ENCODE measurements at places on chromosomes 7 and 10.

DNA sequence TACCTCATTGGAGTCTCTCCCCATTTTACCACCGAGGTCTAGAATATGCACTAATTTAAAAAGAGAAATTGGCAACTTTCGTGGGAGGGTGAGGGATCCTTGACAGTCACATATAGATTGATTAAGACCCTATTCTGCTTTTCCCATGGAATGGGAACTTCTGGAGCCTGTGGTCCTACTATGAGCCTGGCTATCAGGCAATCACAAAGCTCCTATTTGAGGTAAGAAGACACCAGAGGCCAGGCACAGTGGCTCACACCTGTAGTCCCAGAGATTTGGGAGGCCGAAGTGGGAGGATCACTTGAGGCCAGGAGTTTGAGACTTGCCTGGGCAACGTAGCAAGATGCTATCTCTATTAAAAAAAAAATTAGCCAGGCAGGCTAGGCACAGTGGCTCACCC is 104.7 kb upstream of the CCNY start:
- no peak for DNase-seq

DNA sequence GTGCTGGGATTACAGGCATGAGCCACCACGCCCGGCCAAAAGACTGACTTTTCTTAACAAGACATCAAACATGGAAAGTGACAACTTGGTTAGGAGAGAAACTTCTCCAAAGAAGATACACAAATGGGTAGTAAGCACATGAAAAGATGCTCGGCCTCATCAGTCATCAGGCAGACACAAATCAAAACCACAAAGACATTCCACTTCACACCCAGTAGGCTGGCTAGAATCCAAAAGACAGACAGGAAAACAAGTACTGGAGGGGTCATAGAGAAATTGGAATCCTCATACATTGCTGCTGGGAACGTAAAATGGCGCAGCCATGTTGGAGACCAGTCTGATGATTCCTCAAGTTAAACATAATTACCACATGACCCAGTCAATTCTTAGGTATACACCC is 16.4 kb downstream of the SEPHS1 start:
- DNase-seq = no peak

DNA sequence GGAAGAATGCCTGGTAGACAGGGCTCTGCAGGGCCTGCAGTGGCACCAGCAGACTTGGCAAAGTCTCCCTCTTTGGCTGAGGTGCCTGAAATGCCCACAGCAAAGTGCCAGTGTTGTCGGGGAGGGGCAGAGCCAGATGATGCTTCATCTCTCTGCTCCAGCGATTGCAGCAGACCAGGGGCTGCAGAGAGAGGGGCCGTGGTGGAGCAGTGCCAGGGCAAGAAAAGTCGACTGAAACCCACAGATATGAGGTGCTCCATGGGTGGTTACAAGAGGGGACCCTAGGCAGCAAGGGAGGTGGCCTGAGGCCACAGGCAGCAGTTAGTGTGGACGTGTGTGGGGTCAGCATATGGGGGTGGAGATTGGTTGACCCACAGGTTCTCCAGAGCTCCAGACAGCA is 123.5 kb upstream of the SHH start:
- no peak for DNase-seq

- no peak for DNase-seq
Measured at GRCh38 chr10:127826154-127826725, 66.5 kb downstream of the CLRN3 start.

DNA sequence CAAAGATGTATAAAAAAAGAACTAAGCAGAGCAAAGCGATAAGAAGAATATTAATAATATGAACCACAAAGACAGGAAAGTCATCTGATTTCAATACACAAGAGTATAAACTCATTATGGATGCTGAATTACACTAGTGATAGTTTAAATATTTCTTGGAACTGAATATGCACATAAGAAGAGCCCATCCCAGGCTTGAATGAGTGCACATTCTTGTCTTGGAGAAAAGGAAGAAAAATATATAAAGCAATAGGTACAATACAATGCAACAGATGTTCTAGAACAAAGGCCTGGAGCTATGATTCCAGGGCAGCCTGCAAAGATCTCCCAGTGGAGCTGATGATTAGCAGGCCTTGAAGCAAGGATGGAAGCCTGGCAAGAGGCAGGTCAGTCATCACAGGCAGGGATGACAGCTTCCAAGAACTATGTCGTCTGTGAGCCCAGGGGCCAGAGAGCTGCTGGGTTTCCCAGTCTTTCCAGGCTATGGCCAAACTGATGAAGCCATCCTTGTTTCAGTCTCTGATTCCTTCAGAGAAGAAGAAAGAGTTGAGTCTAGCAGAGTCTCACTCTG is 277.6 kb downstream of the KCNMA1 start:
- DNase-seq = no peak

GRCh38 chr7:150734254-150734653 is 3.0 kb upstream of the GIMAP5 start:
- no peak for DNase-seq

GRCh38 chr10:80187465-80188409 is 17.6 kb downstream of the ANXA11 start:
- DNase-seq = no peak

DNA sequence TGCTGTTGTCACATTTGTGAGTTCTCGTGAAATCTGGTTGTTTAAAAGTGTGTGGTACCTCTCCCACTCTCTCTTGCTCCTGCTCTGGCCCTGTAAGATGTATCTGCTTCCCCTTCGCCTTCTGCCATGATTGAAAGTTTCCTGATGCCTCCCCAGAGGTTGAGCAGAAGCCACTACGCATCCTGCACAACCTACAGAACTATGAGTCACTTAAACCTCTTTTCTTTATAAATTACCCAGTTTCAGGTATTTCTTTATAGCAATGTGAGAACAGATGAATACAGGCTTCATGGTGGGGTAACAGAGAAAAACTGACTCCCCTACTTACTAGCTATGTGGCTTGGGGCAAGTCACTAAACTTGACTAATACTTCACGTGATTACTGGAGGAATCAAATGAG is 18.0 kb upstream of the STEAP4 start:
- no peak for DNase-seq

DNA sequence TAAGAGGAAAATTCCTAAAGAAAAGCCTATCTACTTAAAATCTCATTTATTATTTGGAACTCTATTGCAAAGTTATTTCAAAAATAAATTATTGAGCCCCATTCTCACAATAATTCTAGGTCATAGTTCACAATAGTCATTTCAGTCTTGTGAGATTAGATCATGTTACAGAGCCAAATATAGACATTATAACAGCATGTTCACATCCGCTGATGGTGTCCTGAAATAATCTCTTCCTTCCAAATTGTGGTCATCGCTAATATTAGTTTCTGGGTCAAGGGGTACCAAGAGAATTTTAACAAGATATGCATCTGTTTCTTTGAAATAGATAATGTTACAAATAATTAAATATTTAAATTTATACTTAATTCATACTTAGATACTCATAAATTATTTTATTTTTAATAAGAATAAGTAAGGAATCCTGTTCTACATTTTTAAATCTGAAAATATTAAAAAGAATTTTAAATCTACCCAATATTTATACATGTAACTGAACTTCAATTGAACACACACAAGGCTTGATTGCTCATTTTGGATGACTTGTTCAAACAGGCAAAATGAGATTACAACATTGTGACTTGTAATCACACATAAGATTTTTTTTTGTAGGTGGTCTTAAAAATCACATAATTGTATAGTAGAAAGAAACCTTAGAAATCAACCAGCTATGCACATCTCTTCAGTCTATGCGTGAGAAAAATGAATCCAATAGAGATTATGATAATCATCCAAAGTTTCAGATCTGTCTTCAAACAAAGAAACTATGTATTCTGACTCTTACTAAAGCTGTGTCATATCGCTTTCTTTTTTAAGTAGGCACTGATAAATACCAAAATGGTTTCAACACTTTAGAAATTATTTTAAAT is 13.1 kb downstream of the GNAT3 start:
- no peak for DNase-seq

- no peak for DNase-seq
Measured at GRCh38 chr7:91995391-91996105, 54.9 kb downstream of the AKAP9 start.

DNA sequence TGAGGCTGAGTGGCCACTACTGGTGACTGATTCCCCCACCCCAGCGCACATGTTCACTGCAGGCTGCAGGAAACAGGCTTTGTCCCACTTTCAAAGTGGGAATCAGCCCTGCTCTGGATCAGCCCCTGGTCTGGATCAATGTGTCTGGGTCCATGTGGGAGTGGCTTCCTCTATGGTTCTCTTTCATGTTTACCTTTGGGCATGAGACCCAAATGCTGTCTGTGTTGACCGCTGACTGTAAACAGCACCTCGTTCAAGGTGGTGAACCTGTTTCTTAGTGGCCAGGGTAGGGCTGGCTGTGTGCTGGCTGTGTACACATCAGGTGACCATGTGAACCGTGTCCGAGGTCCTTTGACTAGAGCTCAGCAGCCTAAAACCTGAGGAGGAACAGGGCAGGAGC is 121.8 kb downstream of the CAMK1D start:
- DNase-seq = no peak

DNA sequence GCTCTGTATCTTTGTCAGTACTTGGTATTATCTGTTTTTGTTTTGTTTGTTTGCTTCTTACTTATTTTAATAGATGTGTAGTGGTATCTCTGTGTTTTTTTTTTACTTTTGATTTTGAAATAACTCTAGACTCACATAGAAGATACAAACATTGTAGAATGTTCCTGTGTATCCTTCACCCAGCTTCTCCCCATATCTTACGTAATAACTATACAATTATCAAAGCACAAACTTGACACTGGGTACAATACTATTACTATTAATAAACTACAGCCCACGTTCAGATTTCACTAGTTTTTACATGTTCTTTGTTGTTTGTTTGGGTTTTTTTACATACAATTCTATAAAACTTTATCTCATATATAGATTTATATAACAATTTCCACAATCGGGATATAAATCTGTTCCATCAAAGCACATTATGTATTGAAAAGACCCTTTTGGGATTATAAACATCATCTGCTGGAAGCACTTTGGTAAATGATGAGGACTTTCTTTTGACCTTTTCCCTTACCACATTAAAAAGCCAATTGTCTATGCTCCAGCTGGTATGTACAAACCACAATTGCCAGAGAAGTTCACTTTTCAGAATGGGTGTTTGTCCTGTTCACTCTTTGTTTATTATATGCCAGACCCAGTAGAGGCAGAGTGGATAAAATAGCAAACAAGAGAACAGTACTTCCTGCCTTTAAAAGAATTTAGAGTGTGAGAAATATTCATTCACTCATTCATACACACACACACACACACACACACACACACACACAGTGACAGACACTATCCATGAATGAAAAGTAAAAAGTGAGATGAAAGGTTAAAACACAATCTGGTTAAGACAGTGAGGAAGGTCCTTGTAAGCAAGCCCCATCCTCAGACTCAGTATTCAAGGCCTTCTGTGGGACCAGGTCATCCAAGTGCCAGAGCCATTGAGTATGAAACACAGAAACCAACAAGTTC is 113.0 kb downstream of the SGMS1 start:
- no peak for DNase-seq

DNA sequence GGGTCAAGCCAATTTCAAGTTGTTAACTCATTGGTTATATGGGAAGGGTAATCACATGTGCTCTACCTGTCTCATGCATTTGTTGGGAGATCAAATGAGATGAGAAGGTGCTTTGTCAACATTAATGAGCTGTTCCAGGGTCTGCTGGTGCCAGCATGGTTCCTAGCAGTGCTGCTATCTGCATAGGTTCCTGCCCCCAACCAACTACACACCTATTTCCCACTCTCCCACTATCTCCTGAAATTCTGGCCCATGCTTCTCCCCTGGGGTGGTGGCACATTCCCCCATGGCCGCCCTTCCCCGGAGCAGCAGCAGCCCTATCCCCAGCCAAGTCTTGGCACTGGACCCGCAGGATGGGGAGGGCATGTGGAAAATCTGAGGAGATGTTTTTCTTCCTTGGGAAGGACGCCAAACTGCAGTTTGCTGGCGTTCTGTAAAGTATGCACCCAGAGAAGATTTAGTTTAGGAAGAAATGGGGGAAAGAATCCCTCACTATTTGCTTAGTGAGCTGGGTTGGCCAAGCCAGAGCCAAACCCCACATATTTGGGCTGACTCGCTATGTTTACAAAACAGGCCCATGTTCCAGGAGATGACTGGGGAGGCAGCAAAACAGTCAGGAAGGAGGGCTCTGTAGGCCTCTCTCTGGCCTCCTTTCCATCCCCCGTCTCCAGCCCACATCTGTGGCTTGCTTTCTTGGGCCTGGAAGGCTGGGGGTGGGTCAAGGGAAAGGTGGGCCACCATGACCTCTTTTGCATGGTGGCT is 42.5 kb downstream of the PPP1R3C start:
- DNase-seq = no peak

- no peak for DNase-seq
Measured at GRCh38 chr10:113879691-113880090, 25.2 kb downstream of the NHLRC2 start.

- DNase-seq = no peak
Measured at GRCh38 chr7:36652431-36652830, 71.9 kb downstream of the AOAH start.

All from NCI-H187 treated with DMSO at 0.1 percent for 48 hours (cell line).